Osteocyte (in vitro differentiated cells): ENCODE measurements at places on chromosomes 2 and 18.

DNA sequence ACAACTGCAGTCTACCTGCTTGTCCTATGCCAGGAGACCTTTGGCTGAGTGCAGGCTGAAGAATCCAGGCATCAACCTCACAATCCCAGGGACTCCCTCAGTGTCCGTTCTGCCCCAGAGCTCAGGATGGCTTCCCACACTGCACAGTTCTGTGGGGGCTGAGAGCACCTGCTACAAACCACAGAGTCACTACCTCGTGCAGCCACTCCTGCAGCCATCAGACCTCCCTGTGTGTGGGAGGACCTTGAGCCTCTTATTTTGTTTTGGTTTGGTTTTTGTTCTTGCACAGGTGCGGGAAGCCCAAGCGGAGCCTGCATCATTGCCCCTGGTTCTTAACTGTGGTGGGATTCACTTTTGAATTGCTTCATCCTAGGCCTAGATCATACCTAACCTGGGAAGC lies 31.0 kb downstream of the NAT8 start:
- DNase-seq: no peak

- no peak for DNase-seq
Observed at GRCh38 chr2:159989249-159989648, 73.2 kb downstream of the PLA2R1 start.

DNA sequence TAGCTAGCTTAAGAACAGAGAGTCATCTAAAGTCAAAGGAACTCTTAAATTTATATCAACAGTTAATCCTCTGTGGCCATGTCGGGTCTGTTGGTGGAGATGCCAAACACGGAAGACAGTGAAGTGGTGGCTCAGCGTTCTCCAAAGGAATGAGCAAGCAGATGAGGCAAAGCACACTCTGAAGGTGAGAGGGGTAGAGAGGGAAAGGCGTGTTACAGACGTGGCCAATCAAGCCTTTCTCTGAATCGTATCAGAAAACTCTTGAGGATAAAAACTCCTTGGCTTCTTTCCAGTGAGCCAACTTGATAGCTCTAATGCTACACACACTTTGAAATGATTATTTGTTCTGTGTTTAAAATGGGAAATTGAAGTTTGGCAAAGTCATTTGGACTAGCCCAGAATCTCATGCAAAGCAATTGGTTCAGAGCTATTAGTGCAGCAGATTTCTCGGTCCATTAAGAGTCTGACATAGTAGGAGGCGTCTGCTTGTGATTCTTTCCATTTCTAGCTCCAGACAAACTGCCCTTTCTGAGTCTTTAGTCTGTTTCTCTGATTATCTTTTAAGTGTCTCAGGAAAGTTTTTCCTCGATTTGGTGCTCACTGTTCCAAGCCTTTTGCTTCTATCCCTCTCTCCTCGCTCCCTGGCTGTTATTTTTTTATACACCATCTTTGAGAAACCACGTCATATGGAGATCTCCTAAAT lies 57.5 kb upstream of the CPO start:
- DNase-seq: no peak

- no peak for DNase-seq
Observed at GRCh38 chr2:42939411-42940206, 147.2 kb upstream of the HAAO start.

DNA sequence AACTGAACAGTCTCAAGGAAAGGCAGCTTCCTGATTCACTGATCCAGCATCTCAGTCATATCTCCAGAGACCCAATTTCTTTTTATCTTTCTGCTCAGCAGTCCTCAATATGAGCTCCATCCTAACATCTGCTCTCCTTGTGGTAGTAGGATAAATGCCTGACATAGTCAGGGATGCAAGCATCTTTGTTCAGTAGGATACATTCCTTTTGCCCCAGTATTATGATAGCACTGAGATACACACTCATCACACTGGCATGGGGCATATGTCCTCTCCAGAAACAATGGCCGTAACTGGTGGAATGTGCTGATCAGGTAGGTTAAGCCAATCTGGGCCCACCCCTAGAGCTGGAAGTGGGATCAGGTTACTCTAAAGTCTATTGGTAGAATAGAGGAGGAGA lies 207.2 kb downstream of the ETAA1 start:
- no peak for DNase-seq

- no peak for DNase-seq
Observed at GRCh38 chr2:28188436-28188835, 204.2 kb upstream of the FOSL2 start.

GRCh38 chr2:25076749-25077148 lies 34.9 kb downstream of the EFR3B start:
- DNase-seq: no peak

- no peak for DNase-seq
Observed at GRCh38 chr2:73232403-73233153, 461 bp downstream of the PRADC1 start.

DNA sequence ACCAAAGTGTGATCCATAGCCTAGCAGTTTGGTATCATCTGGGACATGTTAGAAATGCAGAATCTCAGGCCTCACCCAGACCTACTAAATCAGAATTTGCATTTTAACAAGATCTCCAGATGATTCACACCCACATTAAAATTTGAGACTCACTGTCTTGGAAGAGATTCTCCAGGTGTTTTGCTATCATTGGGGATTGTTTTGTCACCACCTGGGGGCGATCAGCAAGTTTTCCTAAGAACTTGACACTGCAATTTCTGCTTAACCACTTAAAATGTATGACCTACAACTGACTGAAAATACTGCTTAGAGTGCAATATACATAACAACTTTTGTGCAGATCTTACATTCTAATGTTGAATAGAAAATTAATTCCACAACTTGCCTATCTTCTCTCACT lies 18.9 kb upstream of the ITGA4 start:
- no peak for DNase-seq
